ENCODE measurements at places on chromosomes 12 and 14.
A peak's percentile ranks its signal among the peaks of the same experiment; 100 is the strongest.

- no peak for DNase-seq
These were observed 42.9 kb upstream of the PPM1H start for GRCh38 chr12:62977883-62978282.

DNA sequence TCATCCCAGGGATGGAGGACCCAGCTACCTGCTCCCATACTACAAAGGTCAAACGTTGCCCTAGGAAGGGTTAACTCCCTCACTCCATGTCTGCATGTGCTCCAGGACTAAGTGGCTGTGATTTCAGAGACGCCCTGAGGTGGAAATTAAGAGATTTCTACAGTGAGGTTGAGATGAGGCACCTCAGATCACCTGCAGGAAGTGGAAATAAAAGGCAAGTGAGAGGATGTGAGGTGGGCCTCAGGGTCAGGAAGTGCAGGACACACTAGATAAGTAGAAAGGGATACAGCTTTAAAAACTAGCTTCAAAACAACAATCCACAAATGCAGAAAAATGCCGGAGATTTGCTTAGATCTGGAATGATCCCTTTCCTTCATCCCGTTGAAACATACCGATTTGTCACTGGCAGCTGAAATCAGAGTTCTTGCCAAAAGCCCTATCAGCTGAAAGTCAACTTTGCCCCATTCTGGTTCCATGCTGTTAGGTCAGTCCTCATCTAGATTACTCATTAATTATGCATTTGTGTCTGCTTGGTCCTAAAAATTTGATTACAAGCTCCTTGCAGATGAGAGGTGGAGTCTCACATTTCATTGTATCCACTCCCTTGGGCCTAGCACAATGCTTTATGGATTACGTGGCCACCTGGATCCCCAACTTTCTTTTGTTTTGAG is 6.6 kb downstream of the PLBD1 start:
- no peak for DNase-seq

DNA sequence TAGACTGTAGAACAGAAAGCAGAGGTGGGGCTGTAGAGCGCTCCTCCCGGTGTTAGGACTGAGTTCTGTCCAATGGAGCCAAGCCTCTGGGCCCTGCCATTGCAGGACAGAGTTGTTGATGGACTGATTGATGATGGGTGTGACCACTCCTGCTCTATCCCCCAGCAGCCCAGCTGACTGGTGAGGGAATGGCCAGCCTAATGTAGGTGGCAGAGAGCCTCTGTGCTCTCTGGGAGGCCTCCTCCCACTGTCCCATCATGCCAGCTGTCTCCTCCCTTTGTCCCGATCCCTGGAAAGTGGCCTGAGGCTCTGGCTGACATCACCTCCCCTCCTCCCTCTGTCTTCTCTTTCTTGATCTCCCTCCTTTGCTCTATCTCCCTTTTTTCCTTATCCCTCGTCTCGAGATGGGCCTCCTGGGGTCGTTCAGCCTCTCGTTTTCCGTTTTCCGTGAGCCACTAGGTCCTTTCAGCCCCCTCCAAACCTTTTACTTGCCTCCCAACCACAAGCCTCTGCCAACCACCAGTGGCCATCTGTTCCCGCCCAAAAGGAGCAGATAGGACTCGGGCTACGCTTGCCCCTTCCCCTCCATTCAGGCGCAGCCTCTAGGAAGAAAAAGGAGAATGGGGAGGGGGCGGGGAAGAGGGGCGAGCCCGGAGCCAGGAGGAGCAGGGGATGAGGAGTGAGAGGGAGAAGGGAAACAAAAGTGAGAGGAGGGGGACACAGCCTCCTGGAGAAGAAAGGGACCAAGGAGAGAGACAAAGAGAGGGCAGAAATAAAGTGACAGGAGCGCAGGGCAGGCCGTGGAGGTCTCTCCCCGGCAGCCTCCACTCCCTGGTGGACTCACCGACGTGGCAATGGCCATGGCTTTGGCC is 572 bp downstream of the EFS start:
- DNase-seq: no peak

- peak; percentile 83 for DNase-seq
These were observed at the start of gene SERPINA1 for GRCh38 chr14:94388384-94389103. Gene SERPINA1 (minus strand): TSS chr14:94388602. CDS start chr14:94383237, 5,365 bp downstream.

- no peak for DNase-seq
These were observed 859.2 kb downstream of the DIO2 start for GRCh38 chr14:79352076-79352630.

- no peak for DNase-seq
These were observed 8.7 kb downstream of the TMEM253 start for GRCh38 chr14:21109377-21110138.

- peak; percentile 71 for DNase-seq
These were observed 8.3 kb downstream of the KTN1 start for GRCh38 chr14:55588259-55588699.

DNA sequence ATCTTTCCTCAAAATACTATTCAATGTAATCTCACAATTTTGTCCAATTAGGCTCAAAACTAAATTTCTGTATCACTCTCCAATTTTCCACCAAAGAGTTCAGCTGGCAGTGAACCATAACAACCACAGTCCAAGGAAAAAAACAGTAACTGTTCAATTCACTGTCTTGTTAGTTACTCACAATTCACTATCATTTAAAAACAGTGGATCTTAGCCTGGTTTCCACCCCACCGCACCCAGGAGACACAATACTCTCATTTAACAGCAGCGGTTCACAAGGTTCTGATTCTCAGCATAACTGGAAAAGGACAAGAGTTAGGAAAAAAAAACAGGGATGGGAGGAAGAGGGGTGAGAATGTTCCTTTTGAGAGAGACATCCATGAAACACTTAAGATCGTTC is 40.5 kb downstream of the MED13L start:
- no peak for DNase-seq

DNA sequence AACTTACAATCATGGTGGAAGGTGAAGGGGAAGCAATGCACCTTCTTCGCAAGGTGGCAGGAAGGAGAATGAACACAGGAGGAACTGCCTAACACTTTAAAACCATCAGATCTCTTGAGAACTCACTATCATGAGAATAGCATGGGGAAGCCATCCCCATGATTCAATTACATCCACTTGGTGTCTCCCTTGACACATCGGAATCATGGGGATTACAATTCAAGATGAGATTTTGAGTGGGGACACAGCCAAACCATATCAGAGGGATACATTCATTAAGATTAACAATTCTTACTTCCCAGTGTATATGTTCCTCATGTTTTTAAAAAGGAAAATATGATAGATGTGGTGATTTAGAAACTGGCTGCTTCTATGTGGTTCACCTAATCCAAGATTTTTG is 117.9 kb downstream of the PDE3A start:
- no peak for DNase-seq

- DNase-seq: no peak
These were observed 47.4 kb downstream of the ST8SIA1 start for GRCh38 chr12:22287101-22287500.

DNA sequence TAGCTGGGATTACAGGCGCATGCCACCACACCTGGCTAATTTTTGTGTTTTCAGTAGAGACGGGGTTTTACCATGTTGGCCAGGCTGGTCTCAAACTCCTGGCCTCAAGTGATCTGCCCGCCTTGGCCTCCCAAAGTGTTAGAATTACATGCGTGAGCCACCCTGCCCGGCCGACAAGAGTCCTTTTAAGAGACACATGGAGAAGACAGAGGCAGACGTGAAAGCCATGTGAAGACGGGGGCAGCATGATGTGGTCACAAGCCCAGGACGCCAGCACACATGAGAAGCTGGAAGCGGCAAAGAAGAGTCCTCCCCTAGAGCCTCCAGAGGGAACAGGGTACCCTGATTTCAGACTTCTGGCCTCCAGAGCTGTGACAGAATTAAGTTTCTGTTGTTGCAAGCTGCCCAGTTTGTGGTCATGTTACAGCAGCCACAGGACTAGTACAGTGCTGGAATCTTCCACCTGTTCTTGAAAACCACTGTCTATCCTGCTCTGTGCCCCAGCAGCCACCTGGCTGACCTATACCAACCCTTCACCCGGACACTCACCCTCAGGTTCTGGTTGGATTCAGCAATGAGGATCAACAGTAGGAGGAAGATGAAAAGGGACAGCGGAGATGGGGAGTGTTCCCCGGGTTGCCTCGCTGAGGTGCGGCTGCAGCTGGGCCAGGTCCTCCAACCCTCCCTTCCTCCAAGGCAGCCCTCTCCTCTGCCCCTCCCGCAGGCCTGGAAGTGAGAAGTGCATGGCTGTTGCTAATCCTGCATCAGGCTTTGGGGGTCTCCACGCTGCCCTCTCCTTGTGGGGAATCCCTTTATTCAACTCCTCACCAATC is 16.9 kb downstream of the VPS37B start:
- DNase-seq: no peak

GRCh38 chr14:56149151-56149550 is 30.9 kb downstream of the PELI2 start:
- no peak for DNase-seq

- DNase-seq: peak; percentile 26
These were observed at the start of gene KLRC4 for GRCh38 chr12:10409392-10409791. Gene KLRC4 (minus strand): TSS chr12:10409757. CDS start chr12:10409575, 182 bp downstream.
